ENCODE measurements at places on chromosomes 2 and 18.

DNA sequence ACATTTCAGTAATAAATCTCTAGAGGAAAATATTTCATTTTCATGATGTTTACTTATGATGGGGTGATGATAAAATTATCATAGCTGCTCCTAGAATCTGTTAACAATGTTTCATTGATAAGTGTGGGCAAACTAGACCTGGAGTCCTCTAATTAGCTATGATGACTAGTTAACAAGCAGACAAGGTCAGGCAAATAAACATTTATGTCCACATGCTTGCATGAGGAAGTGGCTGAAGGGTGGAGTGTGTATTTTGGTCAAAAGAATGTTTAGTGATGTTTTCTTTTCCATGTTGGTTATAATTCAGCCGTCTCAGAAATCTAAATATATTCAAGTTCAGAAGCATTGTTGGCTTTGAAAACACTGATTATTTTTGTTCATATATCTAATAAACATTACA, 99.9 kb upstream of the FN1 start:
- DNase-seq: no peak

GRCh38 chr2:101474731-101475384, at the start of gene RFX8:
Gene RFX8 (minus strand): TSS chr2:101475112. CDS start chr2:101466848, 8,264 bp downstream.
- DNase-seq: no peak

GRCh38 chr2:174840436-174840835, 76.2 kb upstream of the CHRNA1 start:
- no peak for DNase-seq

DNA sequence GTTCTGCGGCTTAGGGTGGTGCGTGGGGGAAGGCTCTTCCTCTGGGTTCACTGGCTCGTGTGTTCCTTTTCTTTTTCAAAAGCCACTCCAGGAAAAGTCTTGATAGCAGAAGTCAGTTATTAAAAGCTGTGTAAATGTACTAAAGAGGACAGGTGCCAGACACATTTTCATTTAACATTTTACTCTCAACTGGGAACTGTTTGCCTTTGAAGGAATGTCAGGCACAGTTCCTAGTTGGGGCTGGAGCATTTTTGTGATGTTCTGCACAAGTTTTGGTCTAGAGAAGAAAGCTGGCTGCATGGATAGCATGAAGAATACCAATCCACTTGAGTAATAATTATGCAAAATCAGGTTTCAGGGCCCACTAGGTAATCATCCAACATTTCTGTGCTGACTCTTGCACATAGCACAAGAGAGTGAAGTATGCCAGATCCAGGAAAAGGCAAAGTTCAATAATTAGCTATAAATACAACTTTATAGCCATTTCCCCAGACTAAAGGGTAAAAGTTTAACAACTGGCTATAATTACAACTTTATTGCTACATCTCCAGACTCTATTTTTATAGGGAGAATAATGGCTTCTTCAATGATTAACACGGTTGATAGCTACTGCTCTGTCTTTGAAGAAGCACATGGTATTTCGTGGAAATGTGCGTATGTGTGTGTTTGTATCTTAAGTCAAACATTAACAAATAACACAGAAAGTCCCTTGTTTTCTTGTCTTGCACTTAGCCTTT, 16.2 kb downstream of the SCYGR8 start:
- no peak for DNase-seq

DNA sequence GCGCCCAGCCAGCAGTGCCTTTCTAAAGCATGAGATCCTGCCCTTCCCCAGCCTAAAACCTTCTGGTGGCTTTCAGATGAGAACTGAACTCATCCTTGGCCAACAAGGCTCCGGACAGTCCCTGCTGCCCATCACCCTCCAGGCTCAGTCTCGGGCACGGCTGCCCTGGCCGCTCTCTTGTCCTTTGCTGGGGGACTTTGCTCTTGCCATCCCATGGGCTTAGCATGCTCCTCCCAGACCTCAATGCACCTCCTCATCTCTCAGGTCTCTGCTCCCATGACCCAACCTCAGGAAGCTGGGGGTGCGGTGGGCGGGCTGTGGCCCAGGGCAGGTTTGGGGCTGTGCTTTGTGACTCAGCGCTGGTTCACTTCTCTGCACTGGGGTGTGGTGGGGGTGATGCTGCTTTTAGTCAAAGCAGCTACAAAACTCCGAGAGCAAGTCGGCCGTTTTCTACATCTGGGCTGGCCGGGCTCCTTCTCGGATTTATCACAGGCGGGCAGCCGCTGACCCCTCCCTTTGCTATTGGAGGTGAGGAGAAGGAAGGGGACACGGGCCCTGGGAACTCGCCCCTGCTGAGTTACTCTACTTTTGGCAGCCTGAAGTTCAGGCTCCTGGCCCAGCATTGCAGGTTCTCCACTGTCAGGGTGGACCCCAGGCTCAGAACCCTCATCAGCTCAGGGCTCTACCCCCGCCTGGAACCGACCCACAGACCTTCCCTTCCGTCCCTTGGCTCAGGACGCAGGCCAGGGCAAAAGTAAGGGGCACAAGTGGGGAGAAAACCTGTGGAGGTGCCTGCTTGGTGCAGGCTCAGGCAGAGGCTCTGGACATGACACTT, 90.6 kb upstream of the TAF1B start:
- DNase-seq: no peak

DNA sequence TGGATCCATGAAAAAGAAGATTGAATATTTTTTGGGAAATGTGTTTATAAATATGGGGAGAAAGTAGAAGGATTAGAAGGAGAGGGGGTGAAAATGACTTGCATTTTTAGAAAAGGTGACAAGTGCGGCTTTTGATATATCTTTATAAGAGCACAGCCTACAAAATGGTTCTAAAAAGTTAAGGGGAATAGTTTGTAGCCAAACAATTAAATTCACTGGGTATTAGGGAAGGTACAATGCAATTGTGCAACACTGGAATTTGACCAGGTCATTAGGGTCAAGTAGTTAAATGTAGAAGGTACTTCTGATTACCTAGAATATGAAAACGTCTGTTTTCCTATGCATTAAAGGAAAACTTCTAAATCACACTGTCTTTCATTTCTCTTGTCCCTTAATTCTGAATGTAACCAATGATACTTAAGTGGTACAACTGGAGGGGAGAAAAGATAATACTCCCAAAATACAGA, 44.5 kb upstream of the SERTAD2 start:
- DNase-seq: no peak

DNA sequence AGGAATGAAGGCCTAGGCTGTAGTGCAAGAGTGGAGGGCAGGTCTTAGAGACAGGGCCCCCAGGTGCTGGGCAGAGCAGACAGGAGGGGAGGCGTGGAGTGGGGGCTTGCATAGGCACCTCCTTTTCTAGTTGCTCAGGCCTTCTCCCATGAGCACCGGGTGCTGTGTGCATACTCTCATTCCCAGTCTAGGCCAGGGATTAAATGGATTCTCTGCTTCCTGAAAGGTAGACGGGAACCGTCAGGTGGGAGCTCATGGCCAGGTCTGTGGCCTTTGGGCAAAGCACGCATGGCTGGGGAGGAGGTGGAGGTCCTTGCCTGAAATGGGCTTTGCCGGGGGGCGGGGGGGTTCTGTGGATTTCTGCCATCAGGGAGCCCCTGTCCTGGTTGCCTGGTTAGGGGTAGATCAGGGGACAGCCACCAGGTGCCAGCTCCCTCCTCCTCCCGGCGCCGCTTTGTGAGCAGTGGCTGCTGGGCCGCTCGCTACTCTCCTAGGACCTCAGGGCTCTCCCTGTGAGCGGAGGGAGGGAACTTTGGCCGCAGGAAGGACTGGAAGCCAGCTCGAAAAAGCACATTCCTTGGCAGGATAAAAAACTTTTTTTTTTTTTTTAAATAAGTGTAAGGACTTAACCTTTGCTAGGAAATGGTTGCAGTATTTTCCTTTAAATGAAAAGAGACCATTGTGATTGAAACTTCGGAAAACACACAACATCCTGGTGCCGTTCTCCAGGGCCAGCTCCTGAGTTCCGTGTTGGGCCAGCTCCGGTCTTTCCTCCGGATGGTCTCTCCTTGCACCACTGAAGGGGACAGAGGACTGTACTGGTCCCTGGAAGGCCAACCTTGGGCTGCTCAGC, 82.8 kb upstream of the HAAO start:
- DNase-seq: no peak

- DNase-seq: no peak
Measured at GRCh38 chr18:79610461-79611039, 69.1 kb upstream of the CTDP1 start.
